Renal pelvis (tissue), 12 donors: ENCODE measurements at places on chromosomes 7 and 10.

DNA sequence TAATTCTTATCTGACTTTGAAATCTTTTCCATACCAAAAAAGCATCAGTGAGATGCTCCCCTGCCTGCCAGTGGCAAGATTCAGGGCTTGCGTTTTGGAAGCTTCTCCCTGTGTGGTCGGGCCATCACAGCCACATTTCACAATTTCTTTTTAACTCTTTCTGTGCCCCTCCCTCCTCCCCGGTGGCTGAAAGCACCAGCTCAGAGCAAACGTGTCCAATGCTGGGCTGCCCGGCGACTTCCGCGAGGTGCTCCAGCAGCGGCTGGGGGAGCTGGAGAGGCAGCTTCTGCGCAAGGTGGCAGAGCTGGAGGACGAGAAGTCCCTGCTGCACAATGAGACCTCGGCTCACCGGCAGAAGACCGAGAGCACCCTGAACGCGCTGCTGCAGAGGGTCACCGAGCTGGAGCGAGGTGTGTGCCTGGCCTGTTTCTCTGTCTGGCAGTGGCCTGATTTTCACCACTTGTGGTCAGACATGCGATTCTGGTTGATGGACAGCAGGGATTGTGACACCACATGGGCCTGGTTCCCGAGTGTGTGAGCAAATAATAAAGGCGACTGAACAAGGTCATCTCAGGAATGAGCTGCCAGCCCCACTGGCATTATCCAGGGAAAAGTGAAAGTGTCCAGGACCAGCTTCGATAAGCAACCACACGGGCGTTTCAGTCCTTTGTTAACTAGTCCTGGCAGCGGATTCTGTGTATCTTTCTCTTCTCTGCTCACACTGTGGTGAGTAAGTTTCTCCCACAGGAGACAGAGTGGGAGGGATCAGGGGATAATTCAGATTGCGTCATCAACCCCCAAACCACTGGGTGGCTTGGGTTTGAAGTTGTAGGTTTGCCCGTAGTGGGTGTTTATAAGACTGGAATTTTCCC lies 2.6 kb downstream of the NPTX2 start:
- DNase-seq, result no peak

DNA sequence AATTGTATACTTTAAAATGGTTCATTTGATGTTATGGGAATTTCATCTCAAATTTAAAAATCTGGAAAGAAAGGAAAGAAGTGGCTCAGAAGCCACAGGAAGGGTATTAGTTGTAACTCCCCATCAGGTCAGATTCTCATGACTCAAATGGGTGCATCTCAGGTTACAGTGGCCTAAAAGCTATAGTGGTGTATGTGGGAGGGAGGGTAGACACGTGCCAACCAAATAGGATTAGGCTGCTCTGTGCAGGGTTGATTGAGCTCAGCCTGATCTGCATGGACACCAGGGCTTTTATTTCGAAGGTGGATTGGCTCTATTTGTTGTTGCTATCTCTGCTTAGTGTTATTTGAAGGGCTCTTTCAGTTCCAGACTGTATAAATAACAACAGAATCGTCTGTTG lies 121.5 kb upstream of the PRR15 start:
- peak; percentile 54 for DNase-seq

DNA sequence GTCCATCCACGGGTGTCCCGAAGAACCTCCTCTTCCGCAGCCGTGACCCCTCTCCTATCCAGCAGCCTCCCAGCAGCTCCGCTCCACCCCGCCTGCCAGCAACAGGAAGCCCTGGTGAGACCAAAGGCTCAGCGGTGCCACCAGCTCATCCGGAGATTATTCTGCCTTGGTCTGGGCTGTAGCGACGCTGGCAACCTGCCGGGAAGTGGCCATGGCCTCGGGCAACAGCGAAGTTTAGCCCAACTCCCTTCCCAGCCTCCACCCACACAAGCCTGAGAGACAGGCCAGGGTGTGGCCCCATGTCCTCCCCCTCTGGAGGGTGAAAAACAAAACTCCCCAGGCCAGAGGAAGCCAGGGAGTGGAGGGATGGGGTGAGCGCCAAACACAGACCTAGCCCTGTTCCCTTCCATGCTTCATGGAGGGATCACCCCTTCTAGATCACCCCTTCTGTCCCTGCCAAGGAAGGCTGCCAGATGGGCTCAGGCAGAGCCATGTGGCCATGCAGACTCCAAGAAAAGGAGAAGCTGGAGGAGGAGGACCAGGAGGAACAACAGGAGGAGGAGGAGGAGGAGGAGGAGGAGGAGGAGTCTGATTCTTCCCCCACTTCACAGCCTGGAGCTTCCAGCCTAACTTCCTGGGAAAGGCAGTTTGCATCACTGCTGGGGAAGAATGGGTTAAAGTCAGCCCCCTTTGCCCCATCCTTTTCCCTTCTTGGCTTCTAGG lies 918 bp downstream of the CALHM2 start:
- DNase-seq, result no peak

DNA sequence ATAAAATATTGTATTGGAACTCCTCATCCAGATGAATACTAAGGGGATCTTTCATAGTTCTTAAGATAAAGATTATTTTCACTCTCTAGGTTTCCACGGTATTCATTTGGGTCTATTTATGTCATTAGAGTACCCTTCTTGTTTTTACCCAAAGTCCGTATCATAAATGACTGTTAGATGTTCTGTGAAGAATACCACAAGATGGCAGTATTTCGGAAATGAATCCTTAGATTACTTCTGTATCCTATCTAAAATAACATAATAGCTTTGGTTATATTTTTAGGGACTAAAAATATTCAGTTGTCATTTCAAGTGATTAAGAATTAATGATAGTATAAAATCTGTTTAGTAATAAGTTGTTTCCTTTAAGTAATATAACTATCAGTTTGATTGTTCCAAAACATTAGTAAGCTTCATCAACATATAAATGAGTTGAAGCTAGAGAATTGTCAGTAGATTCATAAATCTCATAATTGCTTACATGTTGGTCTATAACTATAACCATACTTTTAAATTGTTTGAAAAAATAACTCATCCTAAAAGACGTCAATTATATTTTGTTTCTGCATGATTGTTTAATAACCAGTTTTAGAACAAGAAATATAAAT lies 337.5 kb upstream of the KCND2 start:
- peak; percentile 26 for DNase-seq

- no peak for DNase-seq
Observed at GRCh38 chr10:62115842-62116241, 152.8 kb downstream of the RTKN2 start.

DNA sequence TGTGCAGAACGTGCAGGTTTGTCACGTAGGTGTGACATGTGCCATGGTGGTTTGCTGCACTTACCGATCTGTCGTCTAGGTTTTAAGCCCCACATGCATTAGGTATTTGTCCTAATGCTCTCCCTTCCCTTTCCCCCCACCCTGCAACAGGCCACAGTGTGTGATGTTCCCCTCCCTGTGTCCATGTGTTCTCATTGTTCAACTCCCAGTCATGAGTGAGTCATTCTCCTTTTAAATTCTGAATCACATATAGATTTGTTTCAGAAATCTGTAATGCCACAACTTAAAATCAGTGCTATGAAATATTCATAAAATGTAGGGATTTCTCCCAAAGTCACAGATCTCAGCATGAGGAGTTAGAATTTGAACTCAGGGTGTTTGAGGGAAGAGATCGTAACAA lies 552.5 kb upstream of the MBL2 start:
- DNase-seq, result no peak

DNA sequence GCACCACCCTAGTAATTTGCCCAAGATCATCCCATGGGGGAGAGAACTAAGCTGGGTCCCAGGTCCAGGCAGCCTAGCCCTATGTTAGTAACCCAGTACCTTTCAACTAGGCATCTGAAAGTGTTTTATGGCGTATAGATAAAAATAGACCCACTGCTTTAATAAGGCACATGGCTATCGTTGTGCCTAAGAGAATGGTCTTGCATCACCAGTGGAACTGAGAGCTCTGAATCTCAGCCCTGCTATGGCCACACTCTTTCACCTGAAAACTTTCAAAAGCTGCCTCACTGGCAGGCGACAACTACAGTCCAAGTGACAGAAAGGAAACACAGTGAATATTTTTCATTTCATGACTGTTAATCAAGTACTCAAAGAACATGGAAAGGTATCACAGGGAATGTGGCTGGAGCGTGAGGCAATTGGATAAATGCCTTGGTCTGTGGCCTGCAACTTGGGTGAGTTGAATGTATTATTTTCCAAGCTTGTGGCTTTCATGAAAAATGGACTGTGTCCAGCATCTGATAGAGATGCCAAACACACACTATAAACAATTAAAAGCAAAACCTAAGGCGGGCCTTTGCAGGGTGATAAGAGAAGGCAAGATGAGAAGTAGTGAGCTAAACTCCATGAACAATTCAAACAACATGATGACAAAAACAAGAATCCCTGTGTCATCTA lies 18.0 kb upstream of the SFMBT2 start:
- DNase-seq, result no peak

DNA sequence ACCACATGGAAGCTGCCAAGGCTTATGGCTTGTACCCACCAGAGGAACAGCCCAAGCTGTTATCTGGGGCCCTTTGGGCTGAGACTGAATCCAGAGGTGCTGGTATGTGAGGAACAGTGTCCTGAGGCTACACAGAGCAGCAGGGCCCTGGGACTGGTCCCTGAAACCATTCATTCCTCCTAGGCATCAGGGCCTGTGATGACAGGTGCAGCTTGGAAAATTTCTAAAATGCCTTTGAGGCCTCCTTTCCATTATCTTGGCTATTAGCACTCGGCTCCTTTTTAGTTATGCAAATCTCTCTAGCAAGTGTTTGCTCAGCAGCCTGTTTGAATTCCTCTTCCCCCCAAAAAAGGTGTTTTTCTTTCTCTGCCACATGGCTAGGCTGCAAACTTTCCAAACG lies 1151.7 kb upstream of the LRRN3 start:
- no peak for DNase-seq

DNA sequence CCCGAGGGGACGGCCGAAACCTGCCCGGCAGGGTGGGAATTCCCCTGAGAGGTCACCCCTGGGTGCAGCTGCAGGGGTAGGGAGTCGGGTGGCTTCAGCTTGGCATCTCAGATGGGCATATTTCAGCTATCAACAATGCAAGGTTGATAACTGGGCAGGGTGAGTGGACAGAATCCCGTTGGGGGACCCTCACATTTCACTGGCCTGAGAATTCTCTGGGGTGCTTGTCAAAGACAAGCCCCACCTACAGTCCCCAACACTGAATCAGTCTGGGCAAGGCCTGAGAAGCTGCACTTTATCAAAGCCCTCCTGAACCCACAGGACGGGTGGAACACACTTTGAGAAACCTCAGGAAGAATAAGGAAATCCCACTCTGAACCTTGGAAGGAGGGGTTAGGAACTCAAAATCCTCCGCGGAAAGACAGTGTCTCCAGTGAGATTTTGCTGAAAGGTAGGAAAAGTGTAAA lies 3.1 kb downstream of the RGS10 start:
- no peak for DNase-seq

DNA sequence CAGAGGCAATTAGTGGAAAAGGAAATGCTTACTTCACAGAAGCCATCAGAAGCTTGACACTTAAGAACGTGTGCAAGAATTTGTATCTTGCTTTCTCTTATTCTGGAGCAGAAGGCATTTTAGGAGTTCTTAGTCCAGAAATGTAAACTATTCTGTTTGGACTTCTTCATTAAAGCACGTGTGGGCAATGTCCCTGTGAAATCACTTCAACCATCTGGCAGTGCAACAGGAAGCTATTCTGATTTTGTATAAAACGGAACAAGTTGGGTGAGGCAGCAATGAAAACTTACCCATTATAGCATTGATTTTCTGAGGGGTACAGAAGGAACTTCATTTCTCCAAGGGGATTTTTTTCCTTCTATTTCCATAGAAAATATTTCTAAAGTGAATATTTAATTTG lies 21.3 kb upstream of the ARHGAP21 start:
- no peak for DNase-seq

GRCh38 chr10:45180946-45181875 lies 134.2 kb downstream of the OR13A1 start:
- DNase-seq, result no peak
